ENCODE measurements at places on chromosomes 5 and 9.

DNA sequence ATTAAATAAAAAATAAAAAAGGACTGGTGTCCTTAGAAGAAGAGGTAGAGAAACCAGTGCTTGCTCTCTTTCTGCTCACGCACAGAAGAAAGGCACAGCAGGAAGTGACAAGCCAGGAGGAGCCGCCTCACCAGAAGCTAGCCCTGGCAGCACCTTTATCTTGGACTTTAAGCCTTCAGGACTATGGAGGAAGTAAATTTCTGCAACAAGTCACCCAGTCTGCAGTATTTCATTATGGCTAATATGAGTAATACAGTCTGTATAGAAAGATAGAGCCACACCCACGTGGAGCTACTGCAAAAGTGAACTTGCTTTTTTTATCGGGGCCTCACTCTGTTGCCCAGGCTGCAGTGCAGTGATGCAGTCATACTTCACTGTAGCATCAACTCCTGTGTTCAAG lies 68.4 kb downstream of the PDZD2 start:
- no peak for DNase-seq

DNA sequence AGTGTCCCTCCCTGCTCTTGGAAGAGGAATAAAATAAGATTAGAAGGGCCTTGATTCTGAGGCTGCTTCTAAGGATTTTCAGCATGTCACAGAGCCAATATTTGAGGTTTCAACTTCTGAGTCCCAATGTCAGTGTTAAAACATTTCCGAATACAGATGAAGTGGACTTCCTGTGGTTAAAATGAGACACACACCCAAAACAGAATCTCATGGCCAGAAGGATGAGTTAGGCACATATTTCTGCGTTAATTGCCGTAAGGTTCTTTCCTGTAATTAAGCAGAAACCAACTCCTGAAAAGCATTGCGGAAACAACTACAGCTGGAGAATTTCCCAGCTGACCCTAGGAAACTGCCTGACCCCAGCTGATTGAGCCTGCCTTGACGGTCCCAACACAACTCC lies 10.4 kb upstream of the ZNF354B start:
- DNase-seq = no peak

- no peak for DNase-seq
Observed at GRCh38 chr9:83721509-83721908, 13.8 kb upstream of the UBQLN1 start.

GRCh38 chr9:38687389-38687842 lies 32.5 kb downstream of the FAM240B start:
- DNase-seq = no peak

- no peak for DNase-seq
Observed at GRCh38 chr9:84659313-84659712, 10.2 kb upstream of the NTRK2 start.

DNA sequence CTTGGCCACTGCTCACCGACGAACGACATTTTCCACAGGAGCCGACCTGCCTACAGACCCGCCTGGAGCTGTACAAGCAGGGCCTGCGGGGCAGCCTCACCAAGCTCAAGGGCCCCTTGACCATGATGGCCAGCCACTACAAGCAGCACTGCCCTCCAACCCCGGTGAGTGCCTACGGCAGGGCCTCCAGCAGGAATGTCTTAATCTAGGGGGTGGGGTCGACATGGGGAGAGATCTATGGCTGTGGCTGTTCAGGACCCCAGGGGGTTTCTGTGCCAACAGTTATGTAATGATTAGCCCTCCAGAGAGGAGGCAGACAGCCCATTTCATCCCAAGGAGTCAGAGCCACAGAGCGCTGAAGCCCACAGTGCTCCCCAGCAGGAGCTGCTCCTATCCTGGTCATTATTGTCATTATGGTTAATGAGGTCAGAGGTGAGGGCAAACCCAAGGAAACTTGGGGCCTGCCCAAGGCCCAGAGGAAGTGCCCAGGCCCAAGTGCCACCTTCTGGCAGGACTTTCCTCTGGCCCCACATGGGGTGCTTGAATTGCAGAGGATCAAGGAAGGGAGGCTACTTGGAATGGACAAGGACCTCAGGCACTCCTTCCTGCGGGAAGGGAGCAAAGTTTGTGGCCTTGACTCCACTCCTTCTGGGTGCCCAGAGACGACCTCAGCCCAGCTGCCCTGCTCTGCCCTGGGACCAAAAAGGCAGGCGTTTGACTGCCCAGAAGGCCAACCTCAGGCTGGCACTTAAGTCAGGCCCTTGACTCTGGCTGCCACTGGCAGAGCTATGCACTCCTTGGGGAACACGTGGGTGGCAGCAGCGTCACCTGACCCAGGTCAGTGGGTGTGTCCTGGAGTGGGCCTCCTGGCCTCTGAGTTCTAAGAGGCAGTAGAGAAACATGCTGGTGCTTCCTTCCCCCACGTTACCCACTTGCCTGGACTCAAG lies 1.5 kb downstream of the CSF2 start:
- no peak for DNase-seq

GRCh38 chr5:169732841-169733240 lies 95.8 kb downstream of the DOCK2 start:
- DNase-seq = no peak

- DNase-seq = no peak
Observed at GRCh38 chr9:125971050-125971449, 223.9 kb downstream of the PBX3 start.

DNA sequence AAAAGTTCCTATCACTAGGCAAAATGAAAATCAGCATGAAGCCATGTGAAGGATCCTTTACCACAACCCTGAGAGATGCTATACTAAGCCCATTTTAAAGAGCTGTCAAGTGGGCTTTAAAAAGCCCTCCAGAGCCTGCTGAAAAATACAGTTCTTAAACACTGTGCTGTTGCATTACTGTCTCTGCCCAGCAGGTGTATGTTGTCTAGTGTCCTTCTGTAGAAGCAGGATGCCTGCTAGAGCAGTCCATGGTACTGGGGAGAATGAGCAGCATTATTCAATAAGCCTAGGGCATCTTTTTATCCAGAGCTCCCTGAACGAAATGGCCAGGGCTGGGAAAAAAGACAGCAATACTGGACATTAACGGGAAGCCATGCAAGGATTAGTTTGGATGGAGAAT lies 126.2 kb upstream of the PLCXD3 start:
- peak; percentile 35 for DNase-seq

GRCh38 chr5:146233441-146233840 lies 30.0 kb downstream of the RBM27 start:
- DNase-seq = no peak

DNA sequence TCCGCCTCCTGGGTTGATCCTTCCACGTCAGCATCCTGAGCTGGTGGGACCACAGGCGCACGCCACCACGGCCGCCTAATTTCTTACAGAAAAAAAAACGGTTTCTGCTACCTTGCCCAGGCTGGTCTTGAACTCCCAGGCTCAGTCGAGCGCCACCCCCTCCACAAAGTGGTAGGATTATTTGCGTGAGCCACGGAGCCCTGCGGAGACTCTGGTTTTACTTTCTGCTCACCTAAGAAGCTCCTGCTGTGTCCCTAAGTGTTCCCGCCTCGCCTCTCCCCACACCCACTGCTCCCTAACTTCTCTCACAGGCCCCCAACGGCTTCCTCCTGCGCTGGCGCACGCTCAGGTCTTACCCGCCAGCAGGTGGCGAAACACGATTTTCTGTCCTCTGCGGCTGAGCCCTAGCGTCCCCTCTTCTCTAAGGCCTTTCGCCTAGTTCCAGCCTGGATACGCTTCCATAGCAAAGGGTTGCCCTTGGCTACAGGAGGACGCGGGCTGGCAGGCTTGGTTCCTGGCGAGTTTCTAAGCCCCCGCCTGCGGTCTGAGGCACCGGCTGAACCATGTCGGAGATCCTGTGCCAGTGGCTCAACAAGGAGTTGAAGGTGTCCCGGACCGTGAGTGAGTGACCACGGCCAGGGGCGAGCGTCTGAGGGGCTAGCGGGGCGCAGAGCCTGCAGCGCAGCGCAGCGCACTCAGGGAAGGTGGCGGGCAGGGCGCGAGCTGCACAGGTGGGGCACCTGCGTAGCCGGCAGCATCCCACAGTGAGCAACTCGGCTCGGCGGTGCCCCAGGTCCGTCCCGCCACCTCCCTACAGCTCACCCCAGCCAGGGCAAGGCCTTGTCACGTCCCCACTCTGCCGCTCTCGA lies at the start of gene SPEF2:
Gene SPEF2, plus strand, starts transcription at position 429 of the 869 bp plus-strand sequence. Its CDS starts 135 bp downstream, at position 564.
- peak; percentile 75 for DNase-seq

GRCh38 chr9:91040371-91041215 lies 239.0 kb downstream of the SYK start:
- DNase-seq = no peak

DNA sequence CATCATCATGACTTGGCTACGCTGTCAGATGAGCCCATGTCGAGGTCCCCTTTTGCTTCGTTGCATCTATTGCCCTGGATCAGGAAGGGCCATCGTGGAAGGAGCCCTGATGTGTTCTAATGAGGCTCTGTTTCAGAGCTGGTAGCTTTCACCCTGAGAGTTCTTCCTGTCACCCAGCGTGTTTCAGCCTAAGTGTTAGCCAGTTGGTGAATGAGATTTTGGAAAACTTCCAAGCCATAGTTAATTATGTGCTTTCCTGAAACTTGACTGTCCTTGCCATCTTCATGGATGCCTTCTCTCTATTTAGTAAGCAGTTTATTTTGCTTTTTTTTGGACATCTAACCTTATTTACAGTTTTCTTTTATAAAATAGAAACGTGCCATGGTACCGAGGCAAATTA lies 1695.4 kb upstream of the WWC1 start:
- DNase-seq = no peak

DNA sequence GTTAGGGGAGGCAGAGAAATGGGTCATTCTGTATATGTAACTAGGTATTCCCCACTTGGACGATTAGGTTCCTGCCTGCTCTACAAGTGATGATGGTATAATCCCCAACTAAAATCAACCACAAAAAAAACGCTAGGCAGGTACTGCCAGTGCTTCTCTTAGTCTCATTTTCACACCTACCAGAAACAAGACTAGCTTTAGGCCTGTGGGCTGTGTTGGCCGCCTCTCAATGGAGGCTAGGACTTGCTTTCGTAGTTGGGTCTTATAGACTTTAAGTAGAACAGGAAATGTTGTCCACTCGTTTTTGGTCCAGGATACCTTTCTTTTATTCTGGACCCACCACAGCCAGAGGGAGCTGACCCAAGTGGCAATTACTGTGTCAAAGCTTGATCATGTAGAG lies 111.8 kb downstream of the UNC13B start:
- no peak for DNase-seq

DNA sequence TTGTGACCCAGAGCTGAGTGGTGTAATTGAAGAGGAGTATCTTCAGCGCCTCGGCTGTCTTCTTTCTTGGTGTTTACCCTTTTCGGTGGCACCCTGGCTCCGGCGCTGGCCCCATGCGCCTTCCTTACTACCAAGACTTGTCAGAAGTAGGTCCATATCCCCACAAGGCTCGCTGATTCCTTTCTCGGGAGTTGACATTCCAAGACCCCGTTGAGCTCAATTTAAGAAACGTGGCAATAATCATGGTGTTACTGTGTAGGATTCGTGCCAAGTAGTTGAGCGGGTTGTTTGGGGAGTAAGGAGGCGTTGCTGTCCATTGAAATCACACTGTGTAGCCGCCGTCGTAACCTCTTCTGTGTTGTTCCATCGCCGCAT lies 795 bp downstream of the NDUFAF2 start:
- DNase-seq = no peak

DNA sequence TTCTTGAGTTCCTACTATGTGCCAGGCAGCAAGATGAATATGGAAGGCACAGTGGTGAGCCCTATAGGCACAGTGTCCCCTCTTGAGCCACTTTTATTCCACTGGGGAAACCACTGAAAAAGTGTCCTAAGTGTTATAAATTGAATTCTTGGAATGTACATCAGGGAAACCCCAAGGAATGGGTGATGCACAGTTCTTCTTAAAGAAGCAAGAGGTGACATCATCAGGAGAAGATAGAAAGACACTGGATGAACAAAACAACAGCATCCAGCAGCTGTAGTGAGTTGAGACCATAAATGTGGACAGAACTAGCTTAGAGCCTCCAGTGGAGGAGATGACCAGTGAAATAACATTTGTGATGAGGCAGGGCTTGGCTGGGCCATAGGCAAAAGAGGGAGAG lies 199.2 kb upstream of the ANKRD55 start:
- DNase-seq = no peak

- DNase-seq = no peak
Observed at GRCh38 chr5:80592761-80593160, 22.7 kb upstream of the ANKRD34B start.

DNA sequence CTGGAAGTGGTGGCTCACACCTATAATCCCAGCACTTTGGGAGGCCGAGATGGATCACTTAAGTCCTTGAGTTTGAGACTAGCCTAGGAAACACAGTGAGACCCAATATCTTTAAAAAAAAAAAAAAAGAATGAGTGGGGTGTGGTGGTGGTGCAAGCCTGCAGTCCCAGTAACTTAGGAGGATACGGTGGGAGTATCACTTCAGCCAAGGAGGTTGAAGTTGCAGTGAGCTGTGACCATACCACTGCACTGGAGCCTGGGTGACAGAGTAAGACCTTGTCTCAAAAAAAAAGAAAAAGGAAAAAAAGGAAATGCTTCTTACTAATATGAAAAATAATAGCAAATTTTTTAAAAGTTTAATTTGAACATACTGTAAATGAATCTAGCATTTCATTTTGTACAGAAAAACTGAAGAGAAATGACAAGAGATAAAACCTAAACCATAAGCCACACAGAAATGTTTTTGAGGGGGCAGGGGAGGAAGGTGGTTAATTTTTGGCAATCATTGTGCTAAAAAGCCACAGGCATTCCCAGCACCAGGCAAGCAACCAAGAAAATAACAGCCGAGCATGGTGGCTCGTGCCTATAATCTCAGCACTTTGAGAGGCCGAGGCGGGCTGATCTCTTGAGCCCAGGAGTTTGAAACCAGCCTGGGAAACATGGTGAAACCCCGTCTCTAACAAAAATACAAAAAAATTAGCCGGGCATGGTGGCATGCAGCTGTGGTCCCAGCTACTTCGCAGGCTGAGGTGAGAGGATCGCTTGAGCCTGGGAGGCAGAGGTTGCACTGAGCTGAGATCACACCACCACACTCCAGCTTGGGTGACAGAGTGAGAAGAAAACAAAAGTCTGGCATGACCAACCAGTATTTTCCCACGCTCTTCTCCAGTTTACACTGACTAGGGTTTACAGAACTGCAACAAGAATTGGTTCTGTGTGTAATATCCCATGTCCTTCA lies 114.5 kb upstream of the NR5A1 start:
- DNase-seq = no peak

DNA sequence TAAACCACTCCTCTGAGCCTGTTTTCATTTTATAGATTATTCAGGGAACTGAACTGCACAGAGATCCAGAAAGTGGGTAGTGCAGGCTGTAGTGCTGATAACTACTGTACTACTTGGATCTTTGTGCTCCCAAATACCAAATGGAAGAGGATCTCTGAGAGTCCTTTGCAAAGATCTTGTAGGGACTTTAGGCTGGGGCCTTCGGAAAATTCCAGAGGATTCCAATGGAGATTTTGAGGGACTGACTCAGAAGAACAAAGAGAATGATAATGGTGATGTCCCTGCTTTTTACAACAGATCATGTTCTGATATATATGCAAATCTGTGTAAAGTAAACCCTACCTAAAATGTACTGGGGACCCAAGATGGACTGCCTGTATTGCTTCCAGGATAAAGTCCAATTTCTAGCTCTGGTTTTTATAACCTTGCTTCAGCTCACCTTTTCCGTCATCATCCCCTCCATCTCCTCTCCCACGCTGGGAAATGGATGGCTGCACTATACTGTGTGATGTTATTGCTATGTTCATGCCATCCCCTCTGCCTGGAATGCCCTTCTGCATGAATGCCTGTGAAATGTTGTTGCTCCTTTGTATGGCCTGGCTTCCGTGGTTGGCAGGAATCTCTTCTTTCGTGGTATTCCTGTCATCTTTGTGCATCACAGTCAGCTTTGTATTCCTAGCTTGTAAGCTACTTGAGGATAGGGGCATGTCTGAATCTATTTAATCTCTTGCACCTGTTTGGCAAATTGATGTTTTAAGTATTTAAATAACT lies 9.7 kb upstream of the PSMD5 start:
- no peak for DNase-seq

GRCh38 chr5:151772029-151772845 lies 483 bp downstream of the G3BP1 start:
- no peak for DNase-seq

Data from WERI-Rb-1 (cell line).